ENCODE measurements at places on chromosomes 5 and 9. TPM values are rescaled to one million over a fixed set of nuclear protein-coding genes. Genes with fewer than 3 reads are reported as not detected.

Gene GABBR2
- 39.9 TPM for total RNA-seq

Gene DBH
- under 0.01 TPM for total RNA-seq

Gene RAB3C
- total RNA-seq = 46.5 TPM

Gene IFNA13
- not detected for total RNA-seq
